CD4-positive, alpha-beta T cell treated with Interleukin-15 for 1 hour (primary cell): ENCODE measurements at places on chromosomes 12 and 14.

GRCh38 chr12:94763462-94763861 lies 113.1 kb upstream of the TMCC3 start:
- no peak for DNase-seq

DNA sequence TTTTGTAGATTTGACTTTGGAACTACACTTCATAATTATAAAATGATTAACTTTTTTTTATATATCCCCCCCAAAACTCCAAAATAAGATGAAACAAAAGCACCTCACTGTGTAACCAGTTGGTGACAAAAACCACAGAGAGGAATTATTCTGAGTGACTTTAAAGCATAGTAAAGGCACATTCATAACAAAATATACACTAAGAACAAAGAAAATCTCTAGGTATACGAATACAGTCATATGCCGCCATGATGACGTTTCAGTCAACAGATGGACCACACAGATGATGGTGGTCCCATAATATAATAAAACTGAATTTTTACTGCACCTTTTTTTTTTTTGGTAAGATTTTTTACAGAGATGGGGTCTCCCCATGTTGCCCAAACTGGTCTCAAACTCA lies 70.7 kb downstream of the MED13L start:
- no peak for DNase-seq

- DNase-seq, result no peak
These were observed 204.7 kb upstream of the PELI2 start for GRCh38 chr14:55913324-55914025.

DNA sequence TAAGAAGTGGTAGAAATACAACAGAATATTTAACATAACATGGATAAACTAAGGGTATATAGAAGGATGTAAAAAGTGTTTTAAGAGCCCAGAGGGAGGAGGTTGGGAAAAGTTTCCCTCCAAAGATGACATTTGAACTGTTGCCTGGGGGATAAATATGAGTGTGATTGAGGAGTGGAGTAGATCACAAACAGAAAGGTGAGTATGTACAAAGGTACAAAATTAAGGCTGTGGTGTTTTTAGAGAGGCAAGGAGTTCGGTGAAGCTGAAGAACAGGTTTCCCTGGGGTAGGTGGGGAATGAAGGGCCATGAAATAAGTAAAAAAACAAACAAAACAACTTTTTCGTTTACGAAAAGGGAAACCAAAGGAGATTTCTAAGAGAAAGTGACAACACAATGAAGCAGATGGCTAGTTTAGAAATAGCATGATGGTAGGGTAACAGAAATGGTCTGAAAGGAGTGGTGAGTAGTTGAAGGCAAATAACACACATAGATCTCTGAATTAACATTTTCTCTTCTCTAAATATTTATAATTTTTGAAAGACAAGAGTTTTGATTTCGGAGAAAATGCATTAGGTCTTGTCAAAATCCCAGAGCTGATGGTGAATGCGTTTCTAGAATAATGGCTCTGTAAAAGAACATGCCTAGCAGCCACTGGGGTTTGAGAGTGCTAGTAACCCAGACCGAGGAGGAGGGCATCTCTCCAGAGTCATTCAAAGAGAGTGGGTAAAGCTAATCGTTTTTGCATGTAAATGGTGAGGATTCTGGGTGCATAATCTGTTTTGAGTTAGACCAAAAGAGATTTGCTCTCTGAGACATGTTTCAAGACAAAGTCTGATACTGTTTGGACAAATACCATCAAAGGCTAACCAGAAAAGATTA lies 240.4 kb upstream of the DCN start:
- DNase-seq, result no peak

DNA sequence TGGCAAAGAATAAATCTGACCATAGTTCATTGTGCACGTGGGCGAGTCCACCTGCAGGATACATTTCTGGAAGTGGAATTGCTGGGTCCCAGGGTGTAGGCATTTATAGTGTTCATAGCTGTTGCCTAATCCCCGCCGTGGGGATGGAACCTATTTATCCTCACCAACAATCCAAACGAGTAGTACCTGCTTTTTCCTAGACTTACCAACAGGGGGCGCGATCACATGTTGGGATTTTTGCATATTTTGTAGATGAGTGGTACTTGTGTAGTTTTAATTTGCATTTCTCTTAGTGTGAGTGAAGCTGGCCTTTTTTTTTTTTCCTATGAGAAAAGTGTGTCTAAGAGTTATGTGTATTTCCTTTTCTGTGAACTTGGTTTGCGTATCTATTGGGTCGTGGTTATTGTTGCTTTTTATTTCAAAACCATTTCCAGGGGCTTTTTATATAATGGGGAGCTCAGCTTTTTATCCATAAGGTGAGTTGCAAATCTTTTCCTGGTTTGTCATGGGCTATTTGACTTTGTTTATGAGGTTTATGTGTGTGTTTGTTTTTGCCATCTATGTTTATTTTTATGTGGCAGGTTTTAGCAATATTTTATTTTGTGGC lies 67.2 kb downstream of the CCDC92 start:
- DNase-seq, result peak; percentile 51

DNA sequence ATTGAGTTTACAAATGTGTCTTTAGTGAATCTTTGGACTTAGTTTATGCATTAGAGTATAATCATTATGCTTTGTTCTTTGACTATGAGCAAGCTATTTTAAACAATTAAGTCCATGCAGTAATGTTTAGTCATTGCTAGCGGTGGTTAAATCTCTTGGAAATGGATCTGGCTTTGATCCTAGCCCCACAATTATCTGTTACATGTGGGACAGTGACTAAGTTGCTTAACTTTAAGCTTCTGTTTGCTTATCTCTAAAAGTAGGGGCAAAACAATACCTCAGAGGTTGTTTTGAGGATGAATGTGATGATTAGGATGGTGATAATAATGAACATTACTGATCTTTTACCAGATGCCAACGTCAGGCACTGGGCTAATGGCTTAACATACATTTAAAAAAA lies 124.2 kb downstream of the NPAS3 start:
- DNase-seq, result no peak

GRCh38 chr12:64694130-64695040 lies 64.8 kb downstream of the GNS start:
- no peak for DNase-seq

- DNase-seq, result no peak
These were observed 88.7 kb upstream of the MUCL1 start for GRCh38 chr12:54765652-54766051.

DNA sequence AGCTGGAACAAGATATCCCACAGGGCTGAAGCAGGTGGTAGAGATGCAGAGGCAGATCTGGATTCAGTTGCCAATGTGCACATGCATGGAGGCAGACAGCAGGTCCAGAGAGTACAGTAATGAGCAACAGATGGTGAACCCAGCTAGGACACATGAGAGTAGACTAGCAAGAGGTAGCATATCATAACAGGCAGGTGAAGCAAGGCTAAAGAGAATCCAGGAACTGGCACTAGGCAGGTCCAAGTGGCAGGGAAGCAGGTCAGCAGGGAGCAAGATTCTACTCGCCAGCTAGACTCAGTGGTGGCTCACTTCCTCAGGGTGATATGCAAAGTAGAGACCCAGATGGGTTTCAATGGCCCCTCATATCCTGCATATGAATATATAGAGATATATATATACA lies 15.3 kb upstream of the MYF6 start:
- DNase-seq, result no peak

DNA sequence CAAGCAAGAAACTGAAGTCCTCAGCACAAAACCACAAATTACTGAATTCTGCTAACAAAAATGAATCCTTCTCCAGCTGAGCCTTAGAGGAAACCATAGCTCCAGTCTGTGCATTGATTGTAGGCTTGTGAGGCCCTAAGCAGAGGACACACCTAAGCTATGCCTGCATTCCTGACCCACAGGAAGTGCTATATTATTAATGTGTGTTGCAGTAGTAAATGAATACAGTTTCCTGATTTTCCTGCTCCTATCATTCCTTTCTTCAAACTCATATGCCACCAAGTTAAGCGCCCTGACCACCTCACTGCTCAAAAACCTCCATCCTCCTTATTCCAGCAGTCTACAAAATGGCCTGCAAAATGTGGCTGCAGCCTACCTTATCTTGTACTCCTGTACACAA lies 151.9 kb upstream of the ABCD2 start:
- no peak for DNase-seq

DNA sequence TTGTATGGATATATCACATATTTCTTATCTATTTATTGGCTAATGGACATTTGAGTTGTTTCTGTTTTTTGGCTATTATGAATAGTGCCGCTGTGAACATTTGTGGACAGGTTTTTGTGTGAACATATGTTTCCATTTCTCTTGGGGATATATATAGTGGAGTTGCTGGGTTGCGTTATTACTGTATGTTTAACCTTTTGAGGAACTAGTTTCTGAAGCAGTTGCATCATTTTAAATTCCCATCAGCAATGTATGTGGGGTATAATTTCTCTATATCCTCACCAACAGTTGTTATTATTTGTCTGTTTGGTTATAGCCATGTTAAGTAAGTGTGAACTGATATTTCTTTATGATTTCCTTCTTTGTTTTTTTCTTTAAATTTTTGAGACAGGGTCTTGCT lies 10.7 kb downstream of the TCTN2 start:
- DNase-seq, result no peak

- no peak for DNase-seq
These were observed 64.6 kb upstream of the LTA4H start for GRCh38 chr12:96099986-96100385.

GRCh38 chr12:6181583-6182278 lies 18.5 kb upstream of the CD9 start:
- DNase-seq, result no peak

DNA sequence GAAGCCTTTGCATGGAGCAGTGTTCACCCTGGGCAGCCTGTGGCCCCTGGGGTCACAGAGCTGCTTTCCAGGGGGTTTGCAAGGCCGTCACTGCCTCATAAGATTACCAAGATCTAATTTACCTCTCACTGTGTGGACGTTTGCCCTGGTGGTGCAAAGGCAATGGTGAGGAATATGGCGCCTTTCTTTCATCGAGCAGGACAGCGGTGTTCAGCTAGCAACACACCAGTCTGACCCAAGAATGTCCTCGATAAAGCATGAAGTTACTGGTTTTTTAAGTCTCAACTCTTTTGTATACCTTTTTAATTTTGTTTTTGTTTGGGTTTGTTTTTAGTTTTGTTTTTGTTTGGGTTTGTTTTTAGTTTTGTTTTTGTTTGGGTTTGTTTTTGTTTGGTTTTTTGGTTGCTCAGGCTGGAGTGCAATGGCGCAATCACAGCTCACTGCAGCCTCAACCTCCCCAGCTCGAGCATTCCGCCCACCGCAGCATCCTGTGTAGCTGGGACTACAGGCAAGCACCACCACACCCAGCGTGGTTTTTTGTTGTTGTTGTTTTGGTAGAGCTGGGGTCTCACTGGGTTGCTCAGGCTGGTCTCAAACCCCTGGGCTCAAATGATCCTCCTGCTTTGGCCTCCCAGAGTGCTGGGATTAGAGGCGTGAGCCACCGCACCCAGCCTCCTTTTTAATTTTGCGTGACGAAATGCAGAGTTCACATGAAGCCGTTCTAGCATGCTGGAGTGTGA lies 57.9 kb downstream of the PPP2R5C start:
- peak; percentile 92 for DNase-seq

DNA sequence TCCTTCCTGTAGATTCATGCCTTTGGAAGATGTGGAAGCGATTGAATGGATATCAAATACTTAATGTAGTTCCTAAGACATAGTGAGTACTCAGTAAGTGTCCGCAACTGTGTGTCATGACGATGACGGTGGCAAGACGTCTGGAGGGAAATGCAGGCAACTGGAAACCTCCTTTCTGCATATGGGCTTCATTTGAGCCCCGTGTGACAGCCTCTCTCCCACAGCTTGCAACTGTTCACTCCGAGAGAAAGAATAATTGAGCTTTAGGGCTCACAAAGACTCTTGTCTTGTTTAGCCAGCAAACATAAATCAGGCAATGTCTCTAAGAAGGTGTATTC lies 6.9 kb downstream of the CFAP251 start:
- no peak for DNase-seq

GRCh38 chr14:50741567-50741966 lies 73.5 kb upstream of the SAV1 start:
- no peak for DNase-seq

GRCh38 chr12:56804169-56804568 lies 41.0 kb downstream of the HSD17B6 start:
- DNase-seq, result no peak

DNA sequence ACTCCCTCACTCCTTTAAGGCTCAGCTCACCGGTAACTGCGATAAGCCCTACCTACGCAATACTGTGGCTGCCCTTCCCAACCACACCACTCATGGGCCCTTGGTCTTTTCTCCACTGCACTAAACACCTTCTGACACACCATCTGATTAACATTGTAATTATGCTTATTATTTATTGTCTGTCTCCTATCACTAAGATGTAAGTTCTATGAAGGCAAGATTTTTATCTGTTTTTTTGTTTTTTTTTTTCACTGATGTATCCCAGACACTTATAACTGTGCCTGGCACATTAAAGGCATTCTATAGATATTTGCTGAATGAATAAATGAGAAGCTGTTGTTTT lies 34.2 kb upstream of the PYGL start:
- DNase-seq, result no peak

DNA sequence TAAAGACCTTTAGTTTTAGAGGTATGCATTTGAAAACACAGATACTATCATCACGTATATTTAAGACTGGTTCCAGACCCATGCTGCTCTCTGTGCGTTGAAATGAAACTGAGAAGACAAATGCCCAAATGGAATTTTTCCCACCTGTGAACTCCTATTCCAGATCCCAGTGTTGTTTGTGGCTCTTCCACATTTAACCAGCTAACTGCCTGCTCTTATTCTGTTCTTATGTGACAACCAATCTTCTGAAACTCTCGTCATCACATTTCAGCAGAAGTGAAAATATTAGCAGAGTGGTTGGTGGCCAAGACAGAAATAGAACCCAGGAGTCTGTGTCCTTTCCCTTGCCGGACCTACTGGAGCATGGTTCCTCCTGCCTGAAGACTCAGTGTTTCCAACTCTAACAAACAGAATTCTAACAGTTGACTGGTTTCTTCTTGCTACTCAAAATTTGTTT lies 460.2 kb downstream of the RAD51B start:
- DNase-seq, result peak; percentile 63

- no peak for DNase-seq
These were observed 256.9 kb downstream of the SYT1 start for GRCh38 chr12:79121486-79121885.

- no peak for DNase-seq
These were observed 179.2 kb upstream of the PDE3A start for GRCh38 chr12:20188930-20189653.

GRCh38 chr14:37579274-37579673 lies 15.8 kb downstream of the FOXA1 start:
- no peak for DNase-seq

DNA sequence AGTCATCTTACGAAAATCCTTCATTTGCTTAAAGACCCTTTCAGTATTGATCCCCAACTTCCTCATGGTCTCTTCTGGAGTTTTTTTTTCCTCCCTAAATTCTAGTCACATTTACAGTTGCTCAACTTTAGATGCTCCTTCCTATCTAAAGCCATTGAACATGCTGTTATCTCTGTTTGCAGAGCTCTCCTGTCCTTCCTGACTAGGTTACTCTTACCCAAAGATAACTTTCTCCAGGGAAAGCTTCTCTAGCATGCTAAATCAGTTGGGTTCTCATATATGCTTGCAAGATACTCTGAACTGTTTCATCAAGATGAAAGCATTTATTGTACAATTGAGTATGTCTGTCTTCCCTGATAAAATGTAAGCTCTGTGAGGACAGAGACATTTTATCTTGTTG lies 1.8 kb upstream of the RAB21 start:
- no peak for DNase-seq
